Nephron progenitor cell (in vitro differentiated cells): ENCODE measurements at places on chromosomes 5 and 9.

- no peak for DNase-seq
Observed at GRCh38 chr5:14004598-14005394, 60.3 kb upstream of the DNAH5 start.

- DNase-seq: no peak
Observed at GRCh38 chr9:136172412-136173079, 32.4 kb downstream of the LHX3 start.

- no peak for DNase-seq
Observed at GRCh38 chr9:127682351-127683136, 24.2 kb upstream of the CFAP157 start.

DNA sequence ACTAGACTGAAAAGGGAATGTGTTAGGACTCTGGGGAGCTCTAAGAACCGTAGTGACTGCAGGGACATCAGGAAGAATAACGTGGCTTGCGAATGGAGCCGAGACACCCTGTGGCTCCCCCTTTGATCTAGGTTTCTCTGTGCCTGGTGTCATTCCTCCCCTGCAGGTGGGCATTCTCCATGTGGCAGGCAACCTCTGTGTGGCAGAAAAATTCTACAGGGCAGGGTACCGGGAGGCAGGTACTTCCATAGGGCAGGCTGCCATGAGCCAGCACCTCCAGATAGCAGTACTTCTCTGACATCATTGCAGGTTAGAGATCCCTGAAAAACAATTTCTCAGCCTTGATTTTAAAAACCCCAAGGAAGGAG, 43.1 kb downstream of the ROPN1L start:
- no peak for DNase-seq

GRCh38 chr5:124865603-124866354, 119.3 kb upstream of the ZNF608 start:
- DNase-seq: no peak

GRCh38 chr5:52743529-52743928, 44.2 kb upstream of the ITGA1 start:
- DNase-seq: no peak

GRCh38 chr9:93452710-93453046, 703 bp downstream of the FAM120AOS start:
- DNase-seq: peak; percentile 18

DNA sequence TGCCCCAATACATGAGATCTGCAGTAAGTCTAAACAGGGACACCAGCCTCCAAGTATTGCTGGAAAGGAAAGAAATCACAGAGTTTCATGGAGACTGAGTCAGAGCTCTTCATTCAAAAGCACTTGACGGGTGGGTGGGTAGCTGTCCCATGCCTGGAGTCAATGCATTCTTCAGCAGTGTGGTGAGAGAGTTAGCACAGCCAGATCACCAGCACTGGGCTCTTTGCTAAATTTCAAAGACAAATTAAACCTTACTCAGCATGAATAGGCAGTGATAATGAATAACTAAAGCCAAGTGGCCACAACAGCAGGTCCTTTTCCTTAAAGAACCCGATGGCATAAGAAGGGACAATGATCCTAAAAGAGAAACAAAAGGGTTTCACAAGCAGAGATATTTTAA, 192.4 kb downstream of the ACTL7B start:
- DNase-seq: no peak

DNA sequence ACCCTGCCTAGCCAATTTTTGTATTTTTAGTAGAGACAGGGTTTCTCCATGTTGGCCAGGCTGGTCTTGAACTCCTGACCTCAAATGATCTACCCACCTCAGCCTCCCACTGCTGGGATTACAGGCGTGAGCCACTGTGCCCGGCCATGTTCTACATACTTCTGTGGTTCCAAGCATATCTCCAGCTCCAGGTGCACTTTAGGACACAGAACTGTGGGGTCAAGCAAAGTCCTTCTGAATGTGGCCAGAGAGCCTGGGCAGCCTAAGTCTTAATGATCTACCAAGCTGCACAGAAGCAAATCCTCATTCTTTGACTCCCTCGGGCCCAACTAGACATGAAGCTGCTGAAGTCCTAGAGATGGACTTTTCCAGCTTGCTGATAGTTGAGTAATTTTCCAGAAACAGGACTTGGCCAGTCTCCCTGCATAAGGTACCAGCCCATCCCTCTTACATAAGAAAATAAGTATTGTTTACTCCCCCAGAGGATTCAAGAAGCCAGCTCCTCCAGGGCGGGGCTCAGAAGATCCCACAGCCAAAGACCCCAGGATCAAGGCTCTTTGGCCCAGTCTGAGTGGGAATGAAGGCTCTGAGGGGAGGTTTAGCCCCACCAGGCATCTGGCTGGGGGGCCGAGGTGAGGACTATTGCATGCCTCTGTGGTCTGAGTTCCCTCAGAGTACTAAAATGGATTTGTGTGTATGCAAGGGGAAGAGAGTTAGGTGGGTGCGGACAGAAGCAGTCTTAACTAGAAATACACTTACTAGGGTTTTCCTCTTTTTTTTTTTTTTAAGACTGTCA, 8.7 kb downstream of the CLTB start:
- no peak for DNase-seq

GRCh38 chr9:125700791-125701190, 6.2 kb downstream of the MAPKAP1 start:
- DNase-seq: no peak

DNA sequence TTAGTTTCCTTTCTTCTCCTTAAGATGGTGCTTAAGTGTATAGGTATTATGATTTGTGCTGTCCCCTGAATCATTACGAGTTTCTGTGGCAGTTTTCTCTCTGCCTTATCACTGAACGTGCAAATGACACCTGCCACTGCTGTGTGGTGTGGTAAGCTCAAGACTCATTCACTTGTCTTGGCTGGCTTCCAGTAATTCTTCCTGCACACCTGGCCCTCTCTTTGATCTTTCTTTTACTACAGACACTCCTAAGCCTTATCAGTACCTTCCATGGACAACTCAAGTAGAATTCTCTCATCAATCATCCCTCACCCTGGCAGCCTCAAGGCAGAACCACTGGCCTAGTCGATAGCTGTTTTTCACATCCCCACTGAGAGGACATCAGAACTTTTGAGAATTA, 82.6 kb upstream of the ADAMTS19 start:
- no peak for DNase-seq

GRCh38 chr5:58890701-58891085, 307.8 kb downstream of the RAB3C start:
- no peak for DNase-seq

DNA sequence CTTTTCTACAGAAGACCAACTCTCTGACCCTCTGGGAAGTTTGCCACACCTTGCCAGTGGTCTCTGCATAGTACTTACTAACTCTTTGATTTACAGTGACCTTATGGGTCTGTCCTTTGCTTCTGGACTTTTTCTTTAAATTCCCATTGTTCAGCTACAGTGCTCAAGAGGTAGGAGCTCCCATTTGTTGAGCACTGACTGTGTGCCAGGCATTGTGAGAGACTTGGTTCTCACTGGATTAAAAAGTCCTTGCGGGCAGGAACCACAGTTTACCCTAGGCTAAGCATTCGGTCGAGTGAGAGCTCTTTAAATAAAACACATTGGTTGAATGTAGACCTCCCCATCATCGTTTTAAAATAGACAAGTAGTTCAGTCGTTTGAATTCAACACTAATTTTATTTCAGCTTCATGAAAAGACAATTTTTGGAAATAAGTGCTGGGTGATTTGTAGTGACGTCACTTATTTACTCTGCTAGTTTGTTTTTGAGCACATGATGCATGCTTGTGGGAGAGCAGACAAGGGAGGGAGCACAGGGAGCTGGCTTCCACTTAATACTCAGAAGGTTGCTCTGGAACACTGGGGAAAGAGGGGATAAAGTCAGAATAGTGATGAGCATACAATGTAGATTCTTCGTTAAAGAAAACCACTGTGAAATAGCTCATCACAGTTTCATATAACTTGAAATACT, 27.1 kb downstream of the RASGRF2 start:
- DNase-seq: no peak

GRCh38 chr5:132775476-132775961, 1.5 kb downstream of the SEPTIN8 start:
- DNase-seq: no peak

GRCh38 chr5:112548246-112548881, 129.3 kb upstream of the EPB41L4A start:
- no peak for DNase-seq

- DNase-seq: no peak
Observed at GRCh38 chr5:39262981-39263380, 43.6 kb upstream of the FYB1 start.

- DNase-seq: no peak
Observed at GRCh38 chr9:27540502-27540901, 10.9 kb upstream of the MOB3B start.

DNA sequence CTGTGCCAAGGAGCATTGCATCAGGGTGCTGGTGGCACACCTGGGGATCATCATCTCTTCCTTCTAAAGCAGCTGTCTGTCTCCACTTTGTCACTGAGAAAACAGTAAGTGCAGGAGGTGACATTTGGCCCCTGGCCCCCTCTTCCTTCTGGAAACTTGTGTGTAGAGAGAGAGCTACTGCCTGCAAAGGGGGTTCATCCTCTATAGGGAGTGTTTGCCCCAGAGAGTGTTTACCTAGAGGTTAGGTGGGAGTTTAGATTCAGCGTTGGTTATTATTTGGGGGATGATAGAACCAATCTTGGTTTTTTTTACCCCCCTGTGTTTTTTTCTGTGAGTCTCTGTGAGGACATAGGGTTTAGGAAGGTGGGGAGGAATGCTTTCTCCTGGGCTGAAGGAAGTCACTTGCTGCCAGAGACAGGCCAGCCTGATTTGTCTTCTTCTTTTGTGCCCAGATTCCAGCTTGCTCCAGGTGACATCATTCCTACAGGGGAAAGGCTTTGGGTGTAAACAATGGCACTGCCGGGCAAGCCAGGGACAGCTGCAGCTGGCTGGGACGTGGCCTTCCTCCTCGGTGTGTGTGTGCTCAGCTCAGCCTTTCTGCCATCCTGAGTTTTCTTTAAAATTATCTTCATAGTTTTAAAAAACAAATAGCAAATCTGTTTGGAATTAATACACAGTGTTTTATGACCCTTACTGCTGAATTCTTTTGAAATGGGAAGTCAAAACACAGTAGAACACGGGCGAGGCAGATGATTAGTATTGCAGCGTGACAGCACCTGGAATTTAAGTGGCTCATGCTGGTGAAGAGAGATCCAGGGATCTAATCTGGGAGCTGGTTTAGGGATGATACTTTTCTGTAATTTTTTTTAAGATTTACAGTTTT, 24.5 kb downstream of the PRRC2B start:
- no peak for DNase-seq

GRCh38 chr9:70994582-70994981, 126.8 kb downstream of the TRPM3 start:
- DNase-seq: no peak

DNA sequence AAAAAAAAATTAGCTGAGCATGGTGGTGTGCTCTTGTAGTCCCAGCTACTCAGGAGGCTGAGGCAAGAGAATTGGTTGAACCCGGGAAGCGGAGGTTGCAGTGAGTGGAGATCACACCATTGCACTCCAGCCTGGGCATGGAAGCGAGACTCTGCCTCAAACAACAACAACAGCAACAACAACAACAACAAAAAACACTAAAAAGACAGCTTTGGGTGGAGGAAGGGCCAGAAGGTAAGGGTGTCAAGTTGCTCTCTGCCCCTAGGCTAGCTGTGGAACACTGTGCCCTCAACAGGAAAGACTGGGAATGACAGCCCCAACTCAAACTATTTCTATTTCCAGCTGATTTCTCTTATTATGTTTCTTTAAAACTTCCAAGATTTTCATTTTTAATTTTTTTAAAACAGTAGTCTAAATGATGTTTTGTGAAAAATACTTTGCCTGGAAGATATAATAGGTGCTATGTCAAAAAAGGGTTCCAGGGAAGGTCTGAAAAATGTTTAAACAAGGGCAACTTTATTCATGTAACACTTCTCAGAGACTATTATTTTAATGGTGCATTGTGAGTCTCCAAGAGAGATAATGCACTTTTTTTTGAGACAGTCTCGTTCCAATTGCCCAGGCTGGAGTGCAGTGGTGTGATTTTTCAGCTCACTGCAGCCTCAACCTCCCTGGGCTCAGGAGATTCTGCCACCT, 29.9 kb downstream of the CLINT1 start:
- DNase-seq: no peak

DNA sequence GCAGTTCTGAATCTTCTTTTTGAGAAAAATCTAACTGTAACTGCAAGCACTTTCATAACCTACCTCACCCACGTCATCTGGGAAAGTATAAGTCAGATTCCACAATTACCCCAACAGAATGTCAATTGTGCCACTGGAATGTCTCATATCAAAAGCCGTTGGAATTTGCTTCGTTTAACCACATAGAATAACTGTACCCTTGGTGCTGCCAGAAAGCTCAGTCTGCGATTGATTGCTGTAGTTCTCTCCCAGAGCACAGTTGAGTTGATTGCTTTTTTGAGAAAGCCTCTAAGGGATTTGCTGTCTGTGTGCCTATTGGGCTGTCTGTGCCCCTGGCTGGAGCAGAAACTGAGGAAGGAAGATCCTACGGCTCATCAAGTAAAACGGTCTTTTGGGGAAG, 583.6 kb downstream of the TMEM38B start:
- no peak for DNase-seq

- no peak for DNase-seq
Observed at GRCh38 chr9:79490657-79491248, 81.0 kb upstream of the TLE4 start.

DNA sequence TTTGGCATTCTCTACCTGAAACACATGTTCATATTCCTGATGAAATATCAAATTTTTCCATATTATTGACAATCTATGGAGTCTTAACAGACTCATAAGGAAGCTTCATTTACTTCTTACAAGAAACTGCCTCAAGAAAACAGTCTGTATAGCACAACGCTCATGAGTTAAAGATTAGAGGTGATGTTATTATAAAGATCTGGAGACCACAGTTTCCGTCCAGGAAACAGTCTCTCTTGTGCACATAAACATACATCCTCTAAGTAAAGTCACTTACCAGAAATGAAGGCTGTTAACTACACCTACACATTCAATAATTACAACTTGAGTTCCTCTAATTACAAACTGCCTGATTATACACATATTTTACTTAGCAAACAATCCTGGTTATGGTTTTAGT, 86.9 kb downstream of the RAPGEF6 start:
- no peak for DNase-seq

GRCh38 chr9:31839273-31839672, 545.2 kb upstream of the ACO1 start:
- no peak for DNase-seq

GRCh38 chr9:32177396-32177795, 207.0 kb upstream of the ACO1 start:
- no peak for DNase-seq

- DNase-seq: no peak
Observed at GRCh38 chr5:32780508-32780919, 69.4 kb downstream of the NPR3 start.

DNA sequence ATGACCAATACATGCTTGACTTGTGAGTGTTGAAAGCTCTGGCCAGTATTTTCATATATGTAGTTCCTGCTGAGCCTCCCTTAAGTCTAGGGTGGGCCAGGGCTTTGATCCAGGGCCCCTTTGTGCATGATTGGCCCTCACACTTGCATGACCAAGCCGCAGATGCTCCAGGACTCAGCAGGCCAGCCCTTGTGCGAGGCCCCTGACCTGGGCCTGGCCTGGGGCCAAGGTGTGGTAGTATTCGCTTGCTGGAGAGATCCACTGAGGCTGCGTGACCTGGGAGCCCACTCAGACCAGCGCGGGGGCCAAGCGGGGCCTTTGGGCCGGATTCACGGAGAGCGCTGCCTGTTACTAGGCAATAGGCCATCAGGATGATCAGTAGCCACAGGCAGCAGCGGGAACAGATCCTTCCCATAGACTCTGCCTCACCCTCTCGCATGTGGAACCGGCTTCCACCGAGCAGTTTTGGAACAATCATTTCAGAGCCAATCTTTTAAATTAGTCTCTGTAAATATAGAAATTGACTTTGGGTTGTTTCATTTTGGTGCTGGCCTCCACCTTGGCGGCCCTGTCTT, 79.0 kb upstream of the PTCH1 start:
- no peak for DNase-seq

- DNase-seq: no peak
Observed at GRCh38 chr9:78213712-78214111, 22.2 kb upstream of the CEP78 start.
